NCI-H2107 (cell line): ENCODE measurements at places on chromosomes 7 and 10.

- DNase-seq = no peak
These were observed 39.8 kb upstream of the ZNF37A start for GRCh38 chr10:38054361-38054797.

DNA sequence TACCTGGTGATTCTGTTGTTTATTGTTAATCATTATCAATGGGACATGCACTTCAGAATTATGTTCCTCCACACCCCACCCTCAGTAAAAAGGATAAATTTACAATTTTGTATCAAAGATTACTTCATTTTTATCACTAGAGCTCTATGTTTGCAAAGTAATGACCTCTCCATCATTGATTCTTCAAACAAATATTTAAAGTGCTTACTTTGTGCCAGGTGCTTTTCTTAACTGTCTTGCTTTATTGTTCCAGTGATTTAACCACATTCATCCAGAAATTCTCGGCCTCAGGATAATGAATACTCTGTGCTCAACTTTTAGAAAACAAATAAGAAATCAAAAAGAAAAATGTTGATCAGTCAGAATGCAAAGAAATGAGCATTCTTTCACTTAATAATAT is 144.9 kb upstream of the FOXP2 start:
- DNase-seq = no peak

DNA sequence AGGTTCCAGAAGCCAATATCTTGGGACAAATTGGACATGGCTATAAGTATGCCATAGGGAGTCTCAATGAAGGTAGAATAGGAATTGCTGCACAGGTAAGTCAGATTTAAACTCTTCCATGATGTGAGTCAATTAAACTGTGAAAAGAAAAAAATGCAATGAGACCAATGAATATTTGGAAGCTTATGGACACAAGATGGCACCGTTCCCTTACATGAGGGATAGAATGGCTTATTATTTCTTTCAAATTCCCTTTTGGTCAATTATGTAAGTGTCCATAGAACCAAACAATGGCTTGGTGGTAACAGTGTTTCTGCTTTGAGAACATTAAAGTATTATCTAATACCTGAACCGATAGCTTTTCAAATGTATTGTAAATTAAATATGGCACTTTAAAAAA is 35.6 kb downstream of the ACADSB start:
- DNase-seq = no peak

- no peak for DNase-seq
These were observed 15.3 kb upstream of the LIPA start for GRCh38 chr10:89266721-89267453.

- DNase-seq = no peak
These were observed 4.5 kb downstream of the ZKSCAN1 start for GRCh38 chr7:100019908-100020307.

DNA sequence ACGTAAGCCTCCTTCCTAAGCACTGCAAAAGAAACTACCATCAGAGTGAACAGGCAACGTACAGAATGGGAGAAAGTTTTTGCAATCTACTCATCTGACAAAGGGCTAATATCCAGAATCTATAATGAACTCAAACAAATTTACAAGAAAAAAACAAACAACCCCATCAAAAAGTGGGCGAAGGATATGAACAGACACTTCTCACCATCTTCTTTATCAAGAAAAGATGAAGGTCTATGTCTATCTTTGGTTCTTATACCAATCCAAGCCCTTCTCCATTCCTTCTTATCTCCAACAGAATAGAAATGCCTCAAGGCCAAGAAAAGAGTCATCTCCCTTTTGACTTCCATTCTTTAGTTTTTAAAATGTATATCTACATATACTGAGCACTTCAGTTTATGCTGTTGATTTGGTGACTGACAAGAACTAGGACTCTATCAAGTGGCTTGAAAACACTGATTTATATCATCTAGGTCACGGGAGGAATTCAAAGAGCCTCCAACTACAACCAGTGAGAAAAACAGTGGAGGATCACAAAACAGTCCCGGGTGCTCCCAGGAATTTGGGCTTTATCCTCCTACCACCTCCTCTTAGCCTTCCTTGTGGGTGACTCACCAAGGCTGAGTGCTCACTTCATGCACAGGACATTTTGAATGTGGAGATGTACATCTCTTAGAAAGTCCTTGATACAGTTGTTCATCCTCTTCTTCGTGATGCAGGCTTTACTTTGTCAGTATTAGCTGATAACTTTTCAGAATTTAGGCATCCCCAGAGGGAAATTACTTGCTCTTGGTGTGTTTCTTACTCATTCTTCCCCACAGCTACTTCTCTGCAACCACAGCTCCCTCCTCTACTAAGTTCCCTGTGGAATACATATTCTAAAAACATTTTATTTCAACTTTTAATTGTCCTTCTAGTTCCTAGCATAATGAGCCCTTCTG is 15.4 kb downstream of the TAS2R41 start:
- no peak for DNase-seq

GRCh38 chr10:36087006-36088005 is 445.2 kb upstream of the FZD8 start:
- DNase-seq = no peak

- DNase-seq = no peak
These were observed 283.7 kb downstream of the BMPER start for GRCh38 chr7:34189031-34189430.

DNA sequence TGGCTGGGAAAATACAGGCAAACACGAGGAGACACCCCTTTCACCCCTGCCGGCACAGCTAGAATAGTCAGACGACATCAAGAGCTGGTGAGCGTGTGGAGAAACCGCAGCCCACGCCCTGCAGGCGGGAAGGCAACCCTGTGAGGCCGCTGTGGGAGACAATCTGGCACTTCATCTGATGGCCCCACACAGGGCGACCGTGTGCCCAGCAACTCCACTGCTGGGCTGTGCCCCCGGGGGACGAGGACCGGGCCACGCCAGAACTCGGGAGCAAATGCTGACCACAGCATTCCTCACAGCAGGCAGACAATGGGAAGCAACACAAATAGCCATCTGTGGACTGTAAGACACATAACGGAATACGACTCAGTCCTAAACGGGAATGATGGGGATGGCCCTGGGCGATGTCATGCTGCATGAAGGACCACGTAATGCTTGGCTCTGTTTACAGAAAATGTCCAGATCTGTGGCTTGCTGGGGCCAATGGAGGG is 58.9 kb downstream of the CFAP46 start:
- no peak for DNase-seq

GRCh38 chr7:151776446-151776845 is 100.5 kb downstream of the PRKAG2 start:
- DNase-seq = no peak

DNA sequence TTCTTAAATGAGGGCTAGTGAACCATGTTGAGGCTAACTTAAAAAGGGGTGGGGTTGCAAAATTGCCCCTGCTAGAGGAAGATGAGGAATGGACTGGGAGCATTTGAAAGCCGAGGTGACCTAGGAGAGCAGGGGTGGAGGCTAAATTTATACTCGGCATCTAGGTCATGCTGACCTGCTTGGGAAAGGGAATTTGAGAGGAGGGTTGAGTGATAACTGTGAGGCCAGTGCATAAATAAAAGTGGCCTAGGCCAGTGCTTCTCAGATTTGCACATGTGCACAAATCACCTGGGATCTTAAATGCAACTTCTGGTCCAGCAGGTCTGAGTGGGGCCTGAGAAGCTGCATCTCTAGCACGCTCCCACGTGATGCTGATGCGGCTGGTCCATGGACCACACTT is 70.4 kb downstream of the CDK1 start:
- no peak for DNase-seq

DNA sequence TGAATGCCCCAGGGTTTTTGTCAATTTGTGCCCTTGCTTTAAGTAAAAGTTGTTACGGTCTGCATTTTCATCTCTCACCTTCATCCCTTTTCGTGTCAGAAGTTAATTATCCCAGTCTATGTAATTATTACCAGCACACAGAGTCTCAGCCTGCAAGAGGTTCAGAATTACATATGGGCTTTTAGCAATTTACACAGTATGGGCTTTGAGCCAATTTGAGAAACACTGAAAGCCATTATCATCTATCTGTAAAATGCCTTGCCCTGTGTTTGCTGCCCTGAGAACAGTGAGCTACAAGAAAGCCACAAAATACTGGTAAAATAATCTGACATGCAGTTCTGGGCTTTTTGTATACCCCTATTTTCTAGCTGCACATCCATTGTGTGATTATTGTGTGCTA is 125.6 kb upstream of the STEAP4 start:
- DNase-seq = no peak

GRCh38 chr7:103348959-103349358 is 1.5 kb downstream of the PSMC2 start:
- no peak for DNase-seq

GRCh38 chr10:103139803-103140202 is 53.3 kb downstream of the NT5C2 start:
- DNase-seq = no peak

DNA sequence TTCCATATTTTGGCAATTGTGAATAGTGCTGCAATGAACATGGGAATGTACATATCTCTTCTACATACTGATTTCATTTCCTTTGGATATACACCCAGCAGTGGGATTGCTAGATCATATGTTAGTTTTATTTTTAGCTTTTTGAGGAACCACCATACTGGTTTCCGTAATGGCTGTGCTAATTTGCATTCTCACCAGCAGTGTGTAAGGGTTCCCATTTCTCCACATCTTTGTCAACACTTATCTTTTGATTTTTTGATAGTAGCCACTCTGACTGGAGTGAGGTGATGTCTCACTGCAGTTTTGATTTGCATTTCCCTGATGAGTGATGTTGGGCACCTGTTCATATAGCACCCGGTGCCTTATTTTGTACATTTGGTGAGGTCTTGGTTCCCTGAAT is 519.6 kb downstream of the REEP3 start:
- no peak for DNase-seq

DNA sequence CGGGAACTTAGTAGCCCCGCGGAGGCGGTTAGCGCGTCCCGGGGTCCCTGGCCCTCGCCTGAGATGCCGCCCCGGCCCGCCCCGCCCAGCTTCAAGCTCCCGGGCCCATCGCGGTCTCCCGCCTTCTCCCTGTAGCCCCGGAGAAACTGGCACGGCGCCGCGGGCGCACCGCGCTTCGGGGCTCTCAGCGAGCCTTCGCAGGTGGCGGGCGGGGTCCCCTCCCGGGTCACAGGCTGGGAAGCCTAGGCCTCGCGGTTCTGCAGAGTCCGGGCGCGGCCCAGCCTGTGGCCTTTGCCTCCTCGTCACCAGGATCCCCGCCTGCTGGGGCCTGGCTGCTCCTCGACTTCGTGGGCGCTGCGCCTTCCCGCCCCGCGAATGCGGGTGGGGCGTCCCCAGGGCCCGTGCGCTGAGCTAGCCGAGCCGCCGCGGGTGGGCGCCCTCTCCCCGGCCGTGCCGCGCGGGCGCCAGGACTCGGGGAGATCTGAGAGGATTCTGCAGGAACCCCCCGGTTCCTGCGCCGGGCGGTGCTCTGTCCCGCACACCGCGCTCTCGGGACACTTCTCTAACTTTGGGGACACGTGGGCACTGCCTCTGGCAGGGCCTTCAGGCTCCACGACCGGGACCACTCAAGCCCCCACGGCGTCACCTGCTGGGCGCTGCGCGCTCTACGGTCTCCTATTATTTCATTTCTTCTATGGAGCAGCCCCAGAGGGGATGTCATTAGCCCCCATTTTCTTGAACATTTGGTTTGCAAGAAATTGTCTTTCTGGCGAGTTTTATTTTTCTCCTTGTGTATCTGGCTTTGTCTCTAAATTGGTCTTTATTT is 682 bp upstream of the RGS10 start:
- DNase-seq = no peak

DNA sequence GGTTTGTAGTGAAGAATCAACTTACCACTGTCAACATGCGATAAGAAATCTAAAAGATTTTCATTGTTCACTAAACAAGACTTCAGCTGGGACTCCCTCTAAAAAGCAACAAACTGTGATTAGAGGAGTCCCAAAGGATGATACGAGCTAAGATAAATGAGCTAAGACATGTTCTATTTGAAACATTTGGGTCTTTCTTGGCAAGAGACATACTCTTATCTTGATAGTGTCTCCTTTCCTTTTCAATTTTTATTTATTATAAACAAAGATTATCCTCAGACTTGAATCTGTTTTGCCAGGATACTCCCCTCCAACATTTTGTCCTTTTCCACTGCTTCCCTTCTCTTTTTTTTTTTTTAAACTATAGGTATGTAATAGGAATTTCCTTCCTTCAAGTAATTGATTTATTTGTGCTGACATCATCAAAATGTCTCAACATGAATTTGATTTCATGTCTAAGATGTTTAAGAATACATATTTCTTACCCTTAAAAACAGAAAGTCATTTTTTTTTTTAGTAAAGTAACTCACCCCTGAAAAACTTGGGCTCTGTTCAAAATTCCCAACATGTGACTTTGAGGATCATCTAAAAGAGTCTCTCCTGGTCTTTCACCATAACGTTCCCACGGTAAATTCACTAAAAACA is 158.4 kb upstream of the NRP1 start:
- no peak for DNase-seq

GRCh38 chr10:7649673-7650300 is 17.0 kb downstream of the ITIH5 start:
- DNase-seq = no peak

DNA sequence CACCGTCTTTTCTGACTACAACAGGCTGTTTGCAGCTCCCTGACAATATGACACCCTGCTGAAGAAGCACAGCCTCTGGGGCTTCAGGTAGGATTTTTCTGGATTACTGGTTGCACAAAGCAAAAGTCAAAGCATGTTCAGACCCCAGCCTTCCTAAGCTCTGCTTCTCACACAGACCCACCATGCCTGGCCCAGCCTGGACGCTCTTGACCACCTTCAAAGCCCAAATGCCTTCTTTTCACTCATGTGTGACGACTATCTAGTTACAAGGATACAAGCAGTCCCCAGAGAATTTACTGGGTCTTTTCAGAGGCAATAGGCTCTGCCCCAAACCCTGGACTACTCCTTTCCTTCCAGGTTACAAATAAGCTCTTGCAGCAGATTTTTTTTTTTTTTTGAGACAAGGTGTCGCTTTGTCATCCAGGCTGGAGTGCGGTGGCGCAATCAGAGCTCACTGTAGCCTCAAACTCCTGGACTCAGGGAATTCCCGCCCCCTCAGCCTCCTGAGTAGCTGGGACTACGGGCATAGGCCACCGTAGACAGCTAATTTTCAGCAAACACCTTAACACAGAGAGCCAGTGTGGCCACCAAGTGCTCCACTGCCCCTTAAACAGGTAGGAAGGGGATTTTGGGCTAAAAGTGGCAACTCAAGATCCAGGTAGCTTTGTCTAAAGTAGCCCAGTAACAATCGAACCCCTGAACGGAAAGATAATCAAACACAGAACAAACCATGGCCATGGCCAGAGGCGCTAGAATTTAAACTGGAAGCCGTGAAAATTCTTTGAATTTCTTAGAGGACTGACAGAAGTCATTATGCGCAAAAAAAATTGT is 16.2 kb downstream of the SVIL start:
- peak; percentile 11 for DNase-seq

DNA sequence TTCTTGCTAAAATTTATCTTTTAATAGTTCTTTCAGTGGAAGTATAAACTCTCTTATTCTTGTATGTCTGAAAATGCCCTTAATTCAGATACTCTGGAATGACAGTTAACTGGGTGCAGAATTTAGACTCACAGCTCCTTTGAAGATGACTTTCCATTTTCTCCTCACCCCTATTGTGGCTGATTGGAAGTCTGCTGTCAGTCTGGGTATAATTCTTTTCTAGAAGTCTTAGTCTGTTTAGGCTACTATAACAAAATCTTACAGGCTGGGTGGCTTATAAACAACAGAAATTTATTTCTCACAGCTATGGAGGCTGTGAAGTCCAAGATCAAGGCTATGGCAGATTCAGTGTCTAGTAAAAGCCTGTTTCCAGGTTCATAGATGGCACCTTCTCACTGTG is 145.2 kb upstream of the GDF10 start:
- no peak for DNase-seq

GRCh38 chr7:131067220-131067619 is 260.5 kb upstream of the MKLN1 start:
- DNase-seq = no peak
